ENCODE measurements at places on chromosomes 12 and 14.

DNA sequence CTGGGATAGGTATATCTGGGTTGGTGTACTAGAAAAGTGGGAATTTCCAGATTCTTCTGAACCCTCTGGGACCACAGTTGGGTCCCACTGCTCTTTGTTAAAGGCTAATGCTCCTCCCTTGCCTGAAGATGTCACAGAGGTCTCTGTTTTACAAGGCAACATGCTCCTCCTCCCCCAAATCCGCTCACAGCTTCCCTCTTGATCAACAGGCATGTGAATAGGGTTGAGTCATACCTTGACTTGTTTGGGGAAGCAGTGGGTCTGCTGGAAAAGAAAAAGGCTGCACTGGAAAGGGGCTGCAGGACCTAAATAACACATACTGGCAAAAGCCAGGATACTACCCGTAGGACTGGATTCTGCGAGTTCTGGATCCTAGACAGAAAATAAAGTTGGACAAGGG lies 165.4 kb upstream of the TMEM260 start:
- DNase-seq, result no peak
- H3K4me1 ChIP-seq, result no peaks in the 10 kb centered on the region
- no peaks in the 10 kb centered on the region for H3K36me3 ChIP-seq
- no peak overlapping the region for H3K4me3 ChIP-seq
- no peak overlapping the region for H3K27ac ChIP-seq

DNA sequence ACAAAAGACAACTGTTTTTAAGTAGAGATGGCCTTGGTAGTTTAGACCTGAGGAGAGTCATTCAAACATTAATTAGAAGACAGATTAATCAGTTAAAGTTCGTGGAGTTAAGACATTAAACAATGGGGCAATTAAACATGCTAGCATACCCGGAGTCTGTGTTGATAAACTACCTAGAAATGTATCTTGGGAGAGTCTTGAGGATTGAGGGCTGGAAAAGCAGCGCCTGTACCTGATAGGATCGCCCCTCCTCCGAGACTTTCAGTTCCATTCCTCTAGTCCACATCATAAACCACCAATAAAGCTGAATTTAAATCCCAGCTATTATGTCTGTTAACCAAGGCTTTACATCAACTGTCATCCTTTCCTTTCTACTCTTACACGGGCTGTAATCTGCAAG lies 1.0 kb upstream of the KRAS start:
- H3K27ac ChIP-seq, result peak overlapping the region; percentile 52
- DNase-seq, result no peak
- H3K4me3 ChIP-seq, result peak overlapping the region; percentile 91
- H3K4me1 ChIP-seq, result peaks cover 4% of the 10 kb centered on the region
- no peaks in the 10 kb centered on the region for H3K27me3 ChIP-seq

DNA sequence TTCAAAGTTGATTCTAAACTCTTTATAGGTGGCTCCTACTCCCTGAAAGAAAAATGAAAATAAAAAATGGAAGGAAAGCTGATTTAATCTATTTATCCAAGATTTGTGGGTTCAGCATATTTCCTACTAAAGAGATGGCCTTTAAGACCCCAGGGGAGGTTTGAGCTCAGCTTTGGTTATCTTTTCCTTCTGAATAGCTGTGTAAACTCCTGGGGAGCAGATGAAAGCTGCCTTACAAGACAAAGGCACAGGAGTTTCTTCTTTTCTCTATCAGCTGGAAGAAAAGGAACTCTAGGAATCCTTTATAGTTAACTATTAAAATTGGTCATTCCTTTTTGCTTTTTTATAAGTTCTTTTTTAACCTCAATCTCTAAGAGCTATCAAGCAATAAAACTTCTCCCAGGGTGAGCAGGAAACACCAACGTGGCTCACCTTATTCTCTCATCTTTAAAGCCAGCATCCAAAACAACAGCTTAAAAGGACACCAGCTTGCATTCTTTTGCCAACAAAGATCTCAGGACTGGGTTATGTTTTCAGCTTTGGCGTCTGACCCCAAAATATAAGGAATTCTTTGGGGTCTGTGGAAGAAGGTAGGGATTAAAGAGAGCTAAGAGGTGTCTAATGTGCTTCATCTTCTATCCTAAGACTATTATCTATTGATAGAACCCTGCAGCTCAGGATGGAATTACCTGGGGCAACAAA lies 371.7 kb upstream of the KITLG start:
- H3K27ac ChIP-seq, result no peak overlapping the region
- H3K27me3 ChIP-seq, result no peaks in the 10 kb centered on the region
- no peak overlapping the region for H3K4me3 ChIP-seq
- no peaks in the 10 kb centered on the region for H3K36me3 ChIP-seq
- no peak for DNase-seq
- H3K4me1 ChIP-seq, result no peaks in the 10 kb centered on the region

DNA sequence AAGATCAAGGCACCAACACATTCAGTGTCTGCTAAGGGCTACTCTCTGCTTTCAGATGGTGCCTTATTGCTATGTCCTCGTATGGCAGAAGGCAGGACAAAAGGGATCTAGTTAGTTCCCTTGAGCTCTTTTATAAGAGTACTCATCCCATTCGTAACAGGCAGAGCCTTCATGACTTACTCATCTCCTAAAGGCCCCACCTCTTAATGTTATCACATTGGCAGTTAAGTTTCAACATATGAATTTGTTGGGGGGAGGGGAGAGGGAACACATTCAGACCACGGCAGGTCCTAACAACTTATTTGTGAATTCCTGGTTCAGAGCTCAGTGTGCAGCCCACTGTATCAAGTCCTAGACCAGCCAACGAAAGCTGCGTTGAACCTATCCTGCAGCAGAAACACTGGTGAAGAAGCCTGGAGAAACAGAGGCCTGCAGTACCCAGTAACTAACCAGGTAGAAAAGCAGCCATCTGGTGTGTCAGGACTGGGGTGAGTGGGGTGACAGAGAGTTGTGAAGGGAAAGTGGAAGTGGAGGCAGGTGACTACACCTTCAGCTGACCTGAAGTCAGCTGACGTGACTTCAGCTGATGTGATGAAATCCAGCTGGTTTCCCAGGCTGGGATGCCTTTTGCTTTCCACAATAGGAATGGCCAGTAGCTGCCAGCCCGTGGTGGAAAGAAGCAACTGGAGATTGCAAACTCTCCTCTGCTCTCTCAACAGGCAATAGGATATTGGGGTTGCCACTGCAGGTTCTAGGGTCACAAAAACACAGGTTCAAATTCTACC lies 101.6 kb upstream of the PLXNC1 start:
- no peak overlapping the region for H3K4me3 ChIP-seq
- peak; percentile 50 for DNase-seq
- H3K4me1 ChIP-seq, result peaks cover 17% of the 10 kb centered on the region
- no peak overlapping the region for H3K27ac ChIP-seq
